ENCODE measurements at places on chromosomes 4 and X.

GRCh38 chrX:13215729-13216128 is 104.1 kb downstream of the ATXN3L start:
- no peak for DNase-seq

DNA sequence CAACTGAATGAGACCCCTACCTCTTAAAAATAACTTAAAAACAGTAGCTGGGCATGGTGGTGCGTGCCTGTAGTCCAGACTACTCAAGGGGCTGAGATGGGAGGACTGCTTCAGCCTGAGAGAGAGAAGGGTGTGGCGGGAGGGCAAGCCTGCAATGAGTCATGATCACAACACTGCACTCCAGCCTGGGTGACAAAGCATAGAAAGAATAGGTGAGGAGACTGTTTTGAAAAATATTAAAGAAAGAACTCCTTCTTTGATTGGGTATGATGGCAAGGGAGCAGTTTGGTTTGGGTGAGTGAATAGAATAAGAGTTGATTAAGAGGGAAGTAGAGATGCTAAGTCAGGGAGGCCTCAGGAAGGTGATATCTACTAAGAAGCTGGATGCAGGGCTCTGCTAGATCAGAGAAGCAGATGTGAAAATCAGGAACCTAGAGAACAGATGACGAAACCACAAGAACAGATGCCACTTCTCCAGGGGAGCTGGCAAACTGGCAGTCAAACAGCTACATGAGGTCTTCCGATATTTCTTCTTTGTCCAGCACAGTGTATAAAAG is 318.6 kb downstream of the OPHN1 start:
- DNase-seq: no peak

GRCh38 chr4:70873216-70873615 is 29.0 kb upstream of the MOB1B start:
- no peak for DNase-seq

GRCh38 chr4:2084316-2084715 is 25.2 kb downstream of the NAT8L start:
- no peak for DNase-seq

DNA sequence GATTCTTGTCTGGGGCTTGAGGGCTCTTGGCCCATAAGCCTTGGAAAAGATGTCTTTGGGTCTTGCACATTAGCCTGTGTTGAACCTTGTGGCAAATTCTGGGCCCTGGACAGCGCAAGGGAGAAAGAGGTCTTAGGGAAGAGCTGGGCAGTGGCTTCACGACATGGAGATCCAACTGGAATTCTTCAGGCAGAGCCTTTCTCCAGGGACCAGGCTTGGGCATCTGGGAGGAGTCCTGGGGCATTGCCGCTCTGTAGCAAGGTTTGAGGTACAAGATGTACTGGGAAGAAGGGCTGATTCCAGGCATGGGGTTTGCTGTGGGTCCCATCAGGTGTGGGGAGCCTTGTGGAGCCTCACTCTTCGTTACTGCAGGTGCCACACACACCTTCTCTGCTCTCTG is 104.0 kb upstream of the ACTRT1 start:
- DNase-seq: no peak

- DNase-seq: no peak
Observed at GRCh38 chr4:146524663-146525062, 2.9 kb upstream of the SLC10A7 start.

DNA sequence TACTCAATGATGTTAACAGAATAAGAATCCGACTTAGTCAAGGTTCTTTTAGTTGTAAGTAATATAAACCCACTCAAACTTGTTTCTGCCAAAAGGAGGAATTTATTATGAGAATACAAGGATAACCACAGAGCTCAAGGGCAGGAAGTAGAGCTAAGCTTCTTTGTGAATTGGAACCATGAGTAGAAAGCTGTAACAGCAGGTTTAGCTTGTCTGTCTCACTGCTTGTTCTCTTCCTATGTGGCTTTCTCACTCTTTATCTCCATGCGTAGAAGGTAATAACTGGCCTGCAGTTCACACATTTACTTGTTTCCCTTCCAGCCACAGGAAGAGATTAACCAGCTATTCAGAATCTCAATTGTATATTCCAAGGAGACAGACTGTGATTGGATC is 378.3 kb downstream of the PPP1R2C start:
- DNase-seq: no peak

DNA sequence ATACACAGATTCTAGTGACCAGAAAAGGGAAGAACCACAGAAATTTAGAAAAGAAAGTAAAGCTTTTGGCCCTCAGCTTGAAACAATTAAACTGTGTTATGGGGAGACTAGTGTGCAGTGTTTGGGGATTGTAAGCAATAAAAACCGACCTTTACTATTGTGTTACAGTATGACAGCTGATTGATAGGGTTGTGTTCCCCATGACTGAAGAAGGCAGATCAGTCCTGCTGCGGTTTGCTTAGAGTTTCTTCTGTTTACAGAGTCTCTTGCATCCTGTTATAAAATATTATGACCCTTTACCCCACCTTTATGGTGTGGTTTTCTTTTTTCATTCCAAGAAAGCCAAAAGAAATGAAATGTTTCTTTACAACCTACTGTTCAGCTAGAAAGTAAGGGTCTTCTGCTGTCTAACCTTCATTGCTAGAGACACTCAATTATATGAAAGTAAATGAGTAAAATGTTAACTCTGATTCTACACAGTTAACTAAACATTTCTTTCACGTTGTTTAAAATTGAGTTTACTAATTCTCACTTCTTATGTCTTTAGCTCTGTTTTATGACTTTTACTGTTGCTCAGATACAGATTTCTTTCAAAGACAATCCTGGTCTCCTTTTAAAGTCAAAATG is 18.1 kb downstream of the CHIC1 start:
- DNase-seq: no peak

- no peak for DNase-seq
Observed at GRCh38 chr4:184697956-184698355, 35.9 kb downstream of the CENPU start.

DNA sequence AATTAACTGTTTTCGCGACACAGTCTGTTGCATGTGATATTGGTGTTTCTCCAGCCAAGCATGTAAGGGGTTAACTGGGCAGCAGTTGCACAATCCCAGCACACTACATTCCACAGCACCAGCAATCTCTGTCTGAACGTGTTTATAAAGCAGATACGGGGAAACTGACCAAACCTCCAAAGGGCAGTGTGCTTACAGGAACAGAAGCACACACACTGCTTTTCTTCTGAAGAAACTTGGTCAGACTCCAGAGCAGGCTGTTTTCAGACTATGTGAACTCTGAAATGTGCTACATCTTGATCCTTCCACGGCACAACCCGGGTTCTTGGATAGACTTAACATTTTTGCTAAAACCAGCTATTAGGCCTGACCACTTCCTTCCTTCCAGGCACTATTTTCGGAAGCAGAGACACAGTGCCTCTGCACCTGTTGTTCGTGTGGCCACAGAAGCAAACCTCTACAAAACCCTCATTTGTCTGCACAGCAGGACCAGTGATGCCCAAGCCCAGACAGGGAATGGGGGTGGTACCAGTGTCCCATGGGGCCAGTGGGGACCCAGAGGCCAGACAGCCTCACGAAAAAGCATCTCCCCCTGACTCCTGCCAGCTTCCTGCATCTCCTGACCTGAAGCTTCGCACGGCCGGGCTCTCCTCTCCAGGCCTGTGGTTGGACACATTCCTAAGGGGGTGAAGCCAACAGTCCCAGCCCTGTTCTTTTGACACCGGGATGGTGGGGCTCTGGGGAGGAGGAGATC is 90.1 kb downstream of the IRF2 start:
- no peak for DNase-seq

DNA sequence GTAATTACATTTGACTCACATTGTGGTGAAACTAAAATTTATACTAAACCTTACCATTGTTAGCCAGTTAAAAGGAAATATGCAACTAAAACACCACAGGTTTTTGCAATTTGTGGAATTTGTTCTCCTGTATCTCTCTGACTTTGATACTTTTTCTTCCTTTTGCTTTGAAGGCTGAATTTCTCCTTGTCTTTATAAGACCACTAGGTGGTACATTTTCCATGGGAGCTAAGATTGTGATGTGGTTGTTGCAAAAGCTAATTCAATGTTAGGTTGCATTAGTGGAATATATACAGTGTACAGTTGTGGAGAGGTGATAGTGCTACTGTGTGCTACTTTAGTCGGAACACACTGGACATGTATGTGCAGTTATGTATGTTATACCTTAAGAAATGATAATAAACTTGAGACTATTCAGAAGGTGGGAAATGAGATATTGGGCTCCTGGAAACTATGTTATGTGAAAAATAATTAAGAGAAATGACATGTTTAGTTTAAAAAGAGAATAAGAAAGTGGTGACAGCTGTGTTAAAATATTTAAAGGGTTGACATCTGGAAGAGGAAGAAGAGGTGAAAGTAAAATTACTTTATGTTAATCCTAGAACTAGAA is 70.3 kb downstream of the ARL9 start:
- no peak for DNase-seq

GRCh38 chr4:10962246-10962645 is 277.7 kb upstream of the CLNK start:
- DNase-seq: no peak

- no peak for DNase-seq
Observed at GRCh38 chr4:32172761-32173160, 1452.6 kb downstream of the PCDH7 start.

- DNase-seq: no peak
Observed at GRCh38 chr4:3365326-3365725, 72.5 kb downstream of the RGS12 start.

DNA sequence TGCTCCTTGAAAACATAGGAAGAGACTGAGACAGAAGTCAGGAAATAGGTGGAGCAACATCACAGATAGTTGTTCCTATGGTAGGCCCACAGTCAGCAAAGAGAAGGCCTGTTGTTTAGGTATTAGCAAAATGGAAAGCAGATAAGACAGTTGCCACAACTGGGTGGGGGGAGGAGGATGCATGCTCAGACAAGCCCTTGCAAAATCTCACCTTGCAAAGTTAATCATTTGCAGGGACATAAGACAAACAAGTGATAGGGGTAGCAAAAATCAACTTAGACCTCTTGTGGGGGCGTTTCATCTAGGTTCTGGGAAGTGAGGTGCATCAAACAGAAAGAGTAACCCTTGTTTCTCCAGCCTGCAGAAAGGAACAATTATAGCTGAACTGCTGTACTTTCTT is 30.7 kb downstream of the SERPINA7 start:
- DNase-seq: no peak

GRCh38 chr4:82601242-82602015 is 39.6 kb upstream of the TMEM150C start:
- no peak for DNase-seq

- no peak for DNase-seq
Observed at GRCh38 chr4:42871671-42872290, 20.7 kb upstream of the GRXCR1 start.

DNA sequence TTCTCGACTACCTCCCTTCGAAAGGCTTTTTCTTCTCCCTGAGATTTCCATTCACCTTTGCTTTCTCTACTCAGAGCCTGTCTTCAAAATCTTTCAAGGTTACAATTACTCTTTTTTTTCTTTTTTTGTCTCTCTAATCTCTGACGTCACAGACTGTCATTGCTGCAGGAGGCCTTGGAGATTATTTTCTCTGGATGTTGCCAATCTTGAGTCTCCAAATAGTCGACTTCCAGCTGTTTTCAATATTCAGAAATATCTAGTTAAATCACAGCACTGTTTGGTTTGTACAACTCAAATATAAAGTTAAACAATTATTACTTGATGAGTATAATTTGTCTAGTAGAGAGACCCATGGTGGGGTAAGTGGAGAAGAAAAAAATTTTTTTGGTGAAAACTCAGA is 359.0 kb upstream of the BOD1L1 start:
- no peak for DNase-seq

DNA sequence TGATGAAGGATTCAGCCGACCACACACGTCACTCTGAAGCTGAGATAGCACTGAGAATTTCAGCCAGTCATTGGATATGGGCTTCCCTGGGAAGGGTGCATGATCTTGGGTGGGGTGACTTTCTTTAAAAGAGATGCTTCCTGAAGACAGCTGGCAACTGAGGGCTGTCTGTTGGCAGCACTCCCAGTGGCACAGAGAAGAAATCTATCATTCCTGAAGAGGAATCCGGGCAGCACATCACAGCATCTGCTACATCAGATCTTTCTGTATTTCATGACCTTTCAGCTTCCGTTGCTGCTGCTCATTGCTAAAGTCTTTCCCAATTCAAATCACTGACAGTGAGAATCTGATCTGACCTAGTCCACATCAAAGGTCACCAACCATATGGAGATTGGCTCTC is 193.8 kb upstream of the RBPJ start:
- DNase-seq: no peak

GRCh38 chrX:14010566-14010965 is 19.1 kb downstream of the GEMIN8 start:
- no peak for DNase-seq

GRCh38 chr4:1316537-1317168 is 27.0 kb downstream of the MAEA start:
- DNase-seq: no peak

DNA sequence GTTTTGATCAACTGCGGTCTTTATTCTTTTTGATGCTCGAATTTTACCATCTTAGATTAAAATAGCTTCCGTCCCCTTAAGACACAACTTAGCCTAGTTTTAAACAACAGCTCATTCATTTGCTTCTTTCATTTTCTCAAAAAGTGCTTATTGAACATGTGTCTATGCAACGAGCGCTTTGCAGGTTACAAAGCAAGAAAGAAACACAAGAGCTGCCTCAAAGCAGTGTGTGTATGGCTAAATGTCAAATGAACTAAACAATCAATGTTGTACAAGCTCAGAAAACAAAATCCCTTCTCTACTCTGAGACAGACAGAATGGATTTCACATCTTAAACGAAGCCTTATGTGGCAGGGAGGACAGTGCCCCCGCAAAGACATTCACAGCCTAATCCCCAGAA is 61.0 kb downstream of the EVC2 start:
- DNase-seq: no peak

GRCh38 chr4:176988226-176988625 is 195.5 kb upstream of the VEGFC start:
- DNase-seq: no peak

DNA sequence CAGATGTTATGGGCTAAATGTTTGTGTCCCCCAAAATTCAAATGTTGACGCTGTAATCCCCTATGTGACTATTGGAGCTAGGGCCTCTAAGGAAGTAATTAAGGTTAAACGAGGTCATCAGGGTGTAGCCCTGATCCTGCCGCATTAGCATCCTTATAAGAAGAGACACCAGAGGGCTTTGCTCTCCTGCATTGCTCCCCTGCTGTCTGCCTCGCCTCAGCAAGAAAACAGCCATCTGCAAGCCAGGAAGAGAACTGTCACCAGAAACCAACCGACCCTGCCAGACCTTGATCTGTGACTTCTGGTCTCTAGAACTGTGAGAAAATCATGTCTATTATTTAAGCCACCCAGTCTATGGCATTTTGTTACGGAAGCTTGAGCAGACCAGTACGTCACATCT is 331.9 kb downstream of the DCTD start:
- DNase-seq: no peak

GRCh38 chrX:136214551-136214950 is 36.6 kb downstream of the MAP7D3 start:
- no peak for DNase-seq

- no peak for DNase-seq
Observed at GRCh38 chr4:26075583-26075982, 161.6 kb downstream of the SMIM20 start.
